Activated T-cell treated with anti-CD3 and anti-CD28 coated beads for 1 hour (primary cell): ENCODE measurements at places on chromosomes 7 and 10.

DNA sequence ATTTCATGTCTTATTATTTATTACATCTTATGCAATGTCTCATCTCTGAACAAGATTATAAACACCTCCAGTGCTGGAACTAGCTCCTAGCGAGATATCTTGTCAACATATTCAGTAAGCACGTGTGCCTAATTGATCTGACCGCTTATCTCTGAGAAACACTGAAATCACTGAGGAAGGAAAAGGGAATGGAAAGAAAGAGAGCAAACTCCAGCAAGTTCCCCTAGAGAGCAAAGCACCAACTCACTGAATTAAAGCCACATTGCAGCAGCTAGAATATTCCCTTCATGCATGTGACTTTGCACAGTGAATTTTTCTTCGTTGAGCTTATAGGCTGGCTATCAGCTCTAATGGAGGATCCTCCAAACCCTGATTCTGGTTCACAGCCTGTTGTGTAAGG is 177.1 kb upstream of the FRMD4A start:
- DNase-seq: no peak

DNA sequence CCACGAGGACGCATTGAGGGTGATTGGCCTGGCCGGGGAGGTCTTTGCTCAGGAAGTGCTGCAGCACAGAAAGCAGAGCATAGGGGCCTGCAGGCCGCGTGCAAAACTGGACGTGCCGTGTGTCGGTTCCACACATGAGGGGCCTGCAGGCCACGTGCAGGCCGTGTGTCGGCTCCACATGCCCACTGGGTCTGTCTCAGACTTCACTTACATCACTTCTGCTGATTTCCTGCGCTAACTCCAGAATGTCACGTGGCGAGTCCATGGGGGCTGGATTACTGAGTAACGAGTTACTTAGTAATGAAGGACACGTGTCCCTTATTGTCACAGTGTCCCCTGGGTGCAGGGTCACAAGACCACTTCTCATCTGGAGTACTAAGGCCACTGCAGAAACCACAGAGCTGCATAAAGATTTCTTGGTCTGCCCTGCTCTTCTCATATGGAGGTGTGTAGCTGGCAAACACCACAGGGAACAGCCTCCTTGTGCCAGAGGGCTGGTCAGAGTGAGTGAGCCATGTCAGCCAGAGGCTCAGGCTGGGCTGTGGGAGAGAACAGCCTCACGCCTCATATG is 60.8 kb downstream of the GDI2 start:
- DNase-seq: no peak

DNA sequence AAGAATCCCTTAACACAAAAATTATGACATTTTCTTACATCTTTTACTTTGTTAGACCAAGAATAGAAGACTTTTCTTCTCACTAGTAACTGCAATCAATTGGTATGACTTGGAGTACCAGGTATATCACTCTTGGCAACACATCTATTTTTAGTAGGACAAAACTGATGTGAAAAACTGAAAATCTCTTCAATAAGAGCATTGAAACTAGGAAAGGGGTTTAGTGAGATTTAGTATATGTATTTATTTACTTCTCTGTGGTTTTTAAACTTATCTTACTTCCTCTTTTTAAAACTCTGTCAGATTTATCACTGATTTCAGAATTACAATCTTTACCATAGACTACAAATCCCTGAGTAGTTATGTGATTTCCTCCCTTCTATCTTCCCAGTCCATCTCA is 366.2 kb downstream of the PCDH15 start:
- no peak for DNase-seq

DNA sequence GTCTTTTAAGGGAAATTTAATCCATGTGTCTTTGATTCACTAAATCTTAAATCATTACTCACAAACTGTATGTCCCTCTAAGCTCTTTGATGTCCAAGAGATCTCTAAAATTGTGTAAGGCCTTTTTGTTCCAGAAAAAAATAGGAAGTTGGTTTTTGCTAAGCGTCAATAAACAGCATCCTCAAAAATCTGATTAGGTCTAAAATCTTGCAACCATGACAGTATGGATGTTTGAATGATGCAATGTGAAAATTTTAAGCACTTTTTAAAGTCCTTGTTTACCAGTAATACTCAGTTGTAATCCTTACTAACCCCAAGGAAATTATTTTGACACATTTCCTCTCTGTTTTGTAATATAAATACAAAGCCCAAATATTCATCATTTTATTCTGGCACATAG is 6.8 kb downstream of the MET start:
- no peak for DNase-seq

DNA sequence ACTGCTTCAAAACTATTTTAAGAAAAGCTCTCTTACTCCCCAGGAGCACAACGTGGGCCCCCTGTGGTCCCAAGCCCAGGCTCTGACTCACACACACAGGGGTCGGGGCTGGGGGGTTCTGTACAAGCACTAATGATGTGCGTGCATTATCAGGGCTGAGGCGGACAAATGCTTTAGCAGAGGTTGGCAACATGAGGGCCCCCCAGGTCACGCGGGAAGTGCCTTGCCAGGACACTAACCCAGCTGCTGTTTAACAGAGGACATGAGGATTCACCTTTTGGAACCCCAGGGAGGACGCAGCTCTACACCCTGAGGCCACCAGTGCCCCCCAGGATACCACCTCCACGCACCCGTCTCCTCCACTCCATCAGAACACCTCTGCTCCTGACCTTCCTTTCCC is 342.8 kb downstream of the DNAJB6 start:
- no peak for DNase-seq

DNA sequence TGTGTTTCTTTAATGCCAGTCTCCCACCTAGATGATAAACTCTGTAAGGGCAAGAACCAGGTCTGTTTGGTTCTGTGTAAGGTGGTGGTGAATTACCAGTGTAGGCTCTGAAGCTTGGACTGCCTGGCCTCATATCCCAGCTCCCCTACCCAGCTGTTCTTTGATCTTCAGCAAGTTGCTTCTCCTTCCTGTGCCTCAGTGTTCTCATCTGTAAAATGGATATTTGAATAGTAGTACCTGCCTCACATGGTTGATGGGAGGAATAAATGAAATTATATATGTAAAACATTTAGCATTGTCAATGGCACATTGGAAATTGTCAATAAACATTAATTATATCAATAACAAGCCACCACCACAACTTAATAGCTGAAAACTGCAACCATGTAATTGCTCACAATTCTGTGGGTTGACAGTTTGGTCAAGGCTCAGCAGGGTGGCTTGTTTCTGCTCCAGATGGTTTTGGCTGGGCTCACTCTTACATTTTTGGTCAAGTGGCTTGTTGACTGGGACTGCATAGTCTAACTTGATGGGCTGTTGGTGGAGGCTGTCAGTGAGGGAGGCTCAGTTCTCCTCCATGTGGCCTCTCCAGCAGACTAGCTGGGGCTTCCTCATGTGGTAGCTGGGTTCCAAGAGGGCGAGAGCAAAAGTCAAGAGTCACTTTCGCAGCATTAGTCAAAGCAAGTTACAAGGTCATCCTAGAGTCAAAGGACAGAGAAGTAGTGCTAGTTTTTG is 84.5 kb upstream of the DUSP5 start:
- DNase-seq: no peak

DNA sequence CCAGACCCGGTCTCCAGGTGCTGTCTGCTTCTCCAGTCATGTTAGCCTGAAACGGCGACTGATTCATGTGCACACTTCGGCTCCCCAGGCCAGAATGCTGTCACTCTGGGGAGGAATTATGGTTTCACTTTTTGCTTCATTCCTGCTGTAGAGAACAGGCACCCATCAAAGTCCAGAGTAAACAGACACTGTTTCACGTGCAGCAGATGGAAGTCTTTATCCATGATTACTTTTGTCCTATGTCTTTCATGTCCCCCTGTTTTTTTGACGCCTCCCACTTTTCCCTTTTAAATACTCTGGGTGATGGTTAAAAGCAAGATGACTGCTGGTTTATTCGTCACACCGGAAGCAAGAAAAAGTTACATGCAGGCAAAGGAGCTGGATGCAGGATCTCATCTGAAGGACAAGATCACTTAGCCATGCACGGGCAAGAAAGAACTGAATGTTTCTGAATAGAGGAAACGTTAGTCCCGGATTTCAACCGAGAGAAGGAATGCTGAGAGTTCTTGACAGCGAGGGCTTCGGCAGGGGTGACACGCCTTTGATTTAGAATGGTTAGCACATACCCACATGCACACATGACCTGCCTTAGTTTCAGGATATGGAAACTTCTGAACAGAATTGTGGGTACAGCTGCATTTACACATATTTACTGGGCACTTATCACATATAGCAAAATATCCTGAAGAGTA is 250.0 kb upstream of the KLF6 start:
- no peak for DNase-seq
